ENCODE measurements at places on chromosomes 12 and 14. TPM values are rescaled to one million over a fixed set of nuclear protein-coding genes. Genes with fewer than 3 reads are reported as not detected.
A peak's percentile ranks its signal among the peaks of the same experiment; 100 is the strongest.

- no peak for DNase-seq
These were observed 84.2 kb downstream of the EFCAB11 start for GRCh38 chr14:89870316-89870715.

DNA sequence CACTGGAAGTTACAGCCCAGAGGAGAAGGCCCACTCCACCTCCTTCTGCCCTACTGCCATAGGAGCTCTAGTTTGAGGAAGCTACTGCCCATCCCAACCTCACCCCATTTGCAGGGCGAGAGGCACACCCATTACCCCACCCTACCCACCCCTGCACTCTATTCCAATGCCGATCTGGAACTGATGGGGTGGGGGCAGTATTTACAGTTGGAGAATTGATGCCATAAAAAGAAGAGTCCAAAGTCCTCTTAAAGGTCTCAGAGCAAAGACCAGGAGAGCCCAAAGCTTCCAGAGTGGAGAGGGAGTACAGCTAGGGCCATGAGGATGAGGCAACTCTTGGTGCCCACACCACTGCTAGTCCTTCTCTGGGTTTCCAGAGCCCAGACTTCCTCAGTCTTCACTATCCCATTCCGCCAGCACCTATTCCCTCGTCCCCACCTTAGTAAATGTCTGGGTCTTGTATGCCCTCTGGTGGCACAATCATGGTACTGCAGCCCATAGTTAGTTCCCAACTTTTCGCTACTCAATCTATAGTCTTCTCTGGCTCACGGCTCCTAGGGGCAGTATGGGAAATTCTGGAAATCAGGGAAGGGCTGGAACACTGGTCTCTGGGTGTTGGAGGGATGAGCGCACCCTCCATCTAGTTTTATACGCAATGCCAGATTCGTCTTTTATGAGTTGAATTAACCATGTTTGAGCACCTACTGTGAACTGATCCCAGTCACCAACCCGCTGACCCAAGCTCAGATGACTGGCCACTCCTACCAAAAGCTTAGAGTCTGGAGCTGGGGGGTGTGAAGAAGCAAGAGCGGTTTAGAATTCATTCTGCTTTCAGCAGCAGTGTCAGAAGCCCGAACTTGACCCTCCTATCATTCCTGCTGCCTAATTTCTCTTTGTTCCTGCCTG is 6.9 kb upstream of the ADCY6 start:
- peak; percentile 77 for DNase-seq

GRCh38 chr12:101287357-101287756 is 7.5 kb downstream of the UTP20 start:
- DNase-seq, result no peak

DNA sequence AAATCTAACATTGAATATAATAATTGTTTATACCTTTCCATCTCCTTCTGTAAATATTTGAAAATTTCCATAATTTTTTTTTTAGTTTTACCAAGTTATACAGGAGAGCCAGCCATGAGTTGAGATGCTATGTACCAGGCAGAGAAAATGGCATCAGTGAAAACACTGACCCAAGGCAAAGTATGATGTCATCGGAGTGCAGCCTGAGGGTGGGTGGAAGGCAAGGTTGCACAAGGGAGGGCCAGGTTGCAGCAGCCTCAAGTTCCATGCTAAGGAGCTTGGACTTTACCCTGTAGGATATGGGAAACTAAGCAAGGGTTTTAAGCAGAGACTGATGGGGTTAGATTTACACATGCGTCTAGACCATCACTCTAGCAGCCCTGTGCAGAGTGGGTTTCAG is 441.1 kb downstream of the BCAT1 start:
- no peak for DNase-seq

DNA sequence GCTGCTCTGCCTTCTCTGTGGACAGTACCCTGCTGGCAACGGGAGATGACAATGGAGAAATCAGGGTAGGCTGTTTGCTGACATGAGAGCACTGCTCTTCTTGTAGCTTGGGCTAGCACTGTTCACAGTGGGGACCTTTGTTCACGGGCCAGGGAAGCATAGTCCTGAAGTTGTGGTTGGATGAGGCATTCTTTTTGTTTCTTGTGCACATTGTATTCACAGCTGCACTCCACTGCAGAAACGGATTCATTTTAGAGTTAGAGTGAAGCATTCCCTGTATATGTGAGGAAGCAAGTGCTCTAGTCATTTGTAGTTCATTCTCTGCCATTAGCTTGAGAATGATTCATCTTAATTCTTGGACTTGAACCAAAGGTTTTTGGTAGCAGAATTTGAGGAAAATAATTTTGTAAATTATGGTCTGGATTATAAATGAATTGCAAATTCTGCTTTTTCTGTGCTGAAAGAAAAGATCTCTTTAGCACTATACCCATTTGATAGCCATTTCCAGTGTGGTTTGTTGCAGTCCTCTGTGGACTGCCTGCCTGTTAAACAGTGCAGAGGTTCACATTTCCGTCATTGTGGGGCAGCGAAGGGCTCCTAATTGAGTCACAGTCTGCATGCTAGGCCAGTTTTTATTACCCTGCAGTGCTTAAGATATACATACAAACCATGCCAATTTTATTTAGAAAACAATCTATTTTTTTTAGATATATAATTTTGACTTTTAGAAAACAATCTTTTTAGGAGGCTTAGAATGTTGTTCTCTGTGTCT is 80.6 kb downstream of the APAF1 start:
- DNase-seq, result peak; percentile 21

DNA sequence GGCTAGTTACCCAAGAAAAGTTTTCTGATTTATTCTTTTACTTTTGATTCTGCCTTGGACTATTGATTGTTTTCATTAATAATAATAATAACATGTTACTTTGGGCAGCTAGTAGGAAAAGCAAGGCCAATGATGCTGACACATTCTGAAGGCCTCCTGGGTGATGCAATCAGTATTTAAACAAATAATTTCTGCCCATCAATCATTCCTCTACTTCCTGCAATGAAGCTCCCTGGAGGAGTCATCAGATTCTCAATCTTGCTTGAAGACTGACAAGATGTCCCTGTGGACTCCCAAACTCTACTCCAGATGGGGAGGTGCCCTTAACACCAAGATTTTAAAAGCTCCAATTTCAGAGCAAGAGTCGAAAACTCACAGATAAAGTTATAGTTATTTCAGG is at the start of gene SPX:
SPX (plus strand) TSS at position 244 of the 400 bp plus-strand sequence. CDS start 177 bp downstream, outside the sequence.
- no peak for DNase-seq

DNA sequence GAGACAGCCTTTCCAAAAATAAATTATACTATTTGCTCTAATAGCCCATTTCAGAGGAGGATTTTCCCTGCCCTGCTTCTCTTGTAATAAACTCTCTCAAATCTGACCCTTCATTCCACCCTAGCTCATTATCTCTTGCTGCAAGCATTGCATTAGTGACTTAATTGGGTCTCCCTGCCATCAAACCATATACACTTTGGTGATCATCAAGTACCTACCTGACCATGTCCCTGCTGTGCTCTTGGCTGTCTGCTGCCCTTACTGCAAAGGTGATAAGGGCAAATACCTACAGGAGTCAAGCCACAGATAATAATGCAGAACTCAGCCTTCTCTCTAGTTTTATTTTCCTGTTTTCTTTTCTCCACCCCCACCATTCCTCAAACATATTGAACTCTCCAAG is 88.4 kb downstream of the LIN7A start:
- no peak for DNase-seq

DNA sequence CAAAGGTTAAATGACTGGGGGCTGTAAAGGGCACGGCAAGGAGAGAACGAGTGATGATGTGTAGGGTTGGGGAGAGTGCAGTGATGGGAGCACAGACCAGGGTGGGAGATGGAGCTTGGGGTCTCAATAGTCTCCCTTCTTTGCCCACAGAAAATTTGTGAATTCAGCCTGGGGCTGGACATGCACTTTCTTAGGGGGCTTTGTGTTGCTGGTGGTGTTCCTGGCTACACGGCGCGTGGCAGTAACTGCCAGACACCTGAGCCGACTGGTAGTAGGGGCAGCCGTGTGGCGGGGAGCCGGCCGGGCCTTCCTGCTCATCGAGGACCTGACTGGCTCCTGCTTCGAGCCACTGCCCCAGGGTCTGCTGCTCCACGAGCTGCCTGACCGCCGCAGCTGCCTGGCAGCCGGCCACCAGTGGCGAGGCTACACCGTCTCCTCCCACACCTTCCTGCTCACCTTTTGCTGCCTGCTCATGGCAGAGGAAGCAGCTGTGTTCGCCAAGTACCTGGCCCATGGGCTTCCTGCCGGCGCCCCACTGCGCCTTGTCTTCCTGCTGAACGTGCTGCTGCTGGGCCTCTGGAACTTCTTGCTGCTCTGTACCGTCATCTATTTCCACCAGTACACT is 1.7 kb downstream of the FITM1 start:
- DNase-seq, result no peak

GRCh38 chr12:52010692-52011601 is 4.2 kb downstream of the TAMALIN start:
- no peak for DNase-seq

GRCh38 chr12:12977231-12977630 is 22.8 kb downstream of the HEBP1 start:
- no peak for DNase-seq

- no peak for DNase-seq
These were observed 110.6 kb downstream of the ANO6 start for GRCh38 chr12:45326358-45326975.

DNA sequence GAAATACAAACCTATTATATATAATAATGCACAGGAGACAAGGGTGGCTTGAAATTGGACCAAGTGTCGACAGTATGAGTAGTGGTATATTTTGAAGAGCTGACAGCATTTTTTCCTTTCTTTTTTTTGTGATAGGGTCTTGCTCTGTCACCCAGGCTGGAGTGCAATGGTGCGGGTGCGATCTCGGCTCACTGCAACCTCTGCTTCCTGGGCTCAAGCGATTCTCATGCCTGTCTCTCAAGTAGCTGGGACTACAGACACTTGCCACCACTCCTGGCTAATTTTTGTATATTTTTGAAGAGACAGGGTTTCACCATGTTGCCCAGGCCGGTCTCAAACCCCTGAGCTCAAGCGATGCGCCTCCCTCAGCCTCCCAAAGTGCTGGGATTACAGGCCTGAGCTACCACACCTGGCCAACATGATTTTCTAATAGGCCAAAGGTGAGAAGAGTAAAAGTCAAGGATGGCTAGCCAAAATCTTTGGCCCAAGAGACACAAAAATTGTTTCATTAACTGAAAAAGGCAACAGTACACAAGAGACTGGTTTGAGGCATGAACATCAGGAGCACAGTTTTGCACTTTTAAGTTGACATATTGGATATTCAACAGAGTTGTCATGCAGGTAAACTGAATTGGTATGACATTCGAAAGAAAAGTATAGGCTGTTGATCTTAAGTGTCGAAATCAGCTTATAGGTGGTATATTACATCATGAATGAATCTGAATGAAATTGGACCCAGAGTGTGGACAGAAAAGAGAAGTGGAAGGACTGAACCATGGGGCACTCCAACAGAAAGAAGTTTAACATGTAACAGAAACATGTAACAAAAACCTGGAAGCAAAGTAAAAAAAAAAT is 12.5 kb downstream of the HNRNPC start:
- no peak for DNase-seq

DNA sequence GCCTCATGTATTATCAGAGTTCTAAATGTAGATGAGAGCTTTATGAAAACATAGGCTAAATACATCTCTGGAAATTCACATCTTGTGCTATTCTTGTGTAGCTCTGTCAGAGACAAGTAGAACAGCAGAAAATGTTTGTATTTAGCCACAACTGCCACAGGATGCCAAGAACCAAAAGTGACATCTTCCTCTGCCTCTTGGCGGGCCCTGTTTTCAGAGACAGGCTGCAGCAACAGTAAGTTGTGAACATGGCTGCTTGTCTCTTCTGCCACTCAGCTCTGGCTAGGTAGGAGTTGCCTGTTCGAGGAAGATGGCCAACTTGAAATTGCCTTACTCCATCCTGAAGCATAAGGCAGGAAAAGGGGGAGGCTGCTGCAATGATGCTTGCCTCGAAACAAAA is 30.4 kb downstream of the SETD3 start:
- no peak for DNase-seq

- DNase-seq, result no peak
These were observed 512 bp downstream of the POU6F1 start for GRCh38 chr12:51217133-51217967.

DNA sequence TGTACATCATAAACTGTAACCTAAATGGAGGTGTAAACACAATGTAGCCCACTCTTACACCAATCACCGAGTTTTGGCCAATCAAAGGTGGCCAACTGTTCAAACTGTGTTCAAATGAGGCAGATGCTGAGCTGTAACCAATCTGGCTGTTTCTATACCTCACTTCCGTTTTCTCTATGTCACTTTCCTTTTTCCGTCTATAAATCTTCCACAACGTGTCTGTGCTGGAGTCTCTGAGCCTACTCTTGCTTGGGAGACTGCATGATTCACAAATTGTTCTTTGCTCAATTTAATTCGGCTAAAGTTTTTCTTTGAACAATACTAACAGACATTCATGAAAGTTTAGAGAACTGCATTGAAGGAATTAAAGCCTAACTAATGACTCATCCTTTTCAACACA is 547.1 kb upstream of the USP15 start:
- DNase-seq, result no peak

- DNase-seq, result no peak
These were observed 9.3 kb downstream of the PPM1H start for GRCh38 chr12:62925680-62926079.

DNA sequence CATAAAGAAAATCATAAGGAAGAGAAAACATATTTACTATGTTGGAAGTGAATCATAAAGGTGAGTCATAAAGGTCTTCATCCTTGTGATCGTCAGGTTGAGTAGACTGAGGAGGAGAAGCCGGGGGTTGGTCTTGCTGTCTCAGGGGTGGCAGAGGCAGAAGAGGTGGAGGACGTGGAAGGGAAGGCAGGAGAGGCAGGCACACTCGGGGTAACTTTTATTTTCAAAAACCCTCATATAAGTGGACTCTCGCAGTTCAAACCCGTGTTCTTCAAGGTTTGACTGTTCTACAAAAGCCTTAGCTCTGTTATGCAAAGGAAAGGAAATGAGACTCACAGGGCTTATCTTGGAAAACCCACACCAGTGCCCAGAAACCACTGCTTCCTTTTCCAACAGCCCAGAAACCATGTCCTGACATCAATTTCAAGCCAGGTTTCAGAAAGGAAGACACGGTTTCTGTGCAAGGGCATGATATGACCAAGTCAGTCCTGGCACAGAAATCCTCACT is 14.0 kb downstream of the SMCO2 start:
- DNase-seq, result no peak

The C12orf50 gene
- not detected for total RNA-seq

The NOVA1 gene
- not detected for total RNA-seq

The PSMB5 gene
- total RNA-seq, result 212 TPM

The SFSWAP gene
- total RNA-seq, result 50.4 TPM

The FKBP4 gene
- total RNA-seq, result 178 TPM

The VASH1 gene
- total RNA-seq, result 13.3 TPM

The RPGRIP1 gene
- total RNA-seq, result not detected

The FLVCR2 gene
- total RNA-seq, result 0.84 TPM

The ADCY6 gene
- 24.9 TPM for total RNA-seq
